Activated T-helper 1 cell treated with anti-CD3 and anti-CD28 coated beads, Interleukin-12 subunit alpha, Interleukin-12 subunit beta, Interleukin-2, Interleukin-4 antibody, amounts not matched to agents 30 ng/mL and 10 ng/mL and 1 ng/mL, durations not matched to agents 14 hours and 24 hours and 36 hours (primary cell): ENCODE measurements at places on chromosomes 2 and 18. TPM values are rescaled to one million over a fixed set of nuclear protein-coding genes. Genes with fewer than 3 reads are reported as not detected.
A peak's percentile ranks its signal among the peaks of the same experiment; 100 is the strongest.

DNA sequence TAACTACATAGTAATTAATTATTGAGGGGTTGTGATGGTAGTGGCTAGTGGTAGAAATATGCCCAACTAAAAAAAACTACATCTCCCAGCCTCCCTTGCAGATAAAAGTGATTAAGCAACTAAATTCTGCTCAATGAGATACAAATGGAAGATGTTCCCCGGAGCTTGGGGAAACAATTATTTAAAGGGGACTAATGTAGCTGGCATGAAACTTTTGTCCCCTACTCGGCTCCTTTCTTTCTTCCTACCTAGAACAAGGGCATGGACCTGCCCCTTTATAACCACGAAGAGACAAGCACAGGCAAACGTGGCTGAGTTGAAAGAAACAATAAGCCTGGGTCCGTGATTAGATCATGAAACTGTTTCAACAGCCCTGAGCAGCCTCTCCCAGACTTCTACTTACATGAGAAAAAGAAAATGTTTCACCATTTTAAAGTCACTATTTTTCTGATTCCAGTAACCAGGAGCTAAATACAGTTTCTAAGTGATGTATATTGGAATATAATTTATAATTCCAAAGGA lies 236.9 kb downstream of the SCG2 start:
- no peak for DNase-seq

DNA sequence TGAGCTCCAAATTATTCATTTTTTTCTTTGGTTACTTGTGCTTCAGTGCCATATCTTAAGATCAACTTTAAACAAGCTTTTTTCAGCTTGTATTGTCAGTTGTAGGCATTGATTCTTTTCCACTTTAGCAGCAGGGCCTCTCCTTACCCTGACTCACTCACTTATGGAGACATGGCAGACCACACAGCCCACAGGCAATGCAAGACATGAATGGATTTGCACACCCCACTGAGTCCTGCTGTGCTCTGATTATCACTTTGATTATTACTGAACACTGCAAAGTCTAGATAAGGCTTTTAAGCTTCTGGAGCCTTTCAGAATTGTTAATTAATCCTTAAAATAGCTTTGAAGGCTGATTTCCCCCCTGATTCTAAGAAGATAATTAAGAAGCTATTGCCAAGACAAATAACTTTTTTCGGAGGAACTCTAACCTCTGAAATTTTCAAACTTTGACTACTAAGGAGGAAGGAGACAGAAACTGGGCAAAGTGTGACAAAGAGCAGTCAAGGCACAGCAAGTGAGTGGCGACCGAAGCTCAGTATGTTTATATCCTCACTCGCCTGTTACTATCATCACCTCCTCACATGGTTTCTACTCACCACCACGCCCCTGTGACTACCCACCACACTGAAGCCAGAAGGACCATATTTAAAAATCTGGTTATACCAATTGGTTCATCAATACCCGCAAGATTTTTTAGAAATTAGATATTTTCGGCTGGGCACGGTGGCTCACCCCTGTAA lies 43.3 kb downstream of the CACNB4 start:
- no peak for DNase-seq

DNA sequence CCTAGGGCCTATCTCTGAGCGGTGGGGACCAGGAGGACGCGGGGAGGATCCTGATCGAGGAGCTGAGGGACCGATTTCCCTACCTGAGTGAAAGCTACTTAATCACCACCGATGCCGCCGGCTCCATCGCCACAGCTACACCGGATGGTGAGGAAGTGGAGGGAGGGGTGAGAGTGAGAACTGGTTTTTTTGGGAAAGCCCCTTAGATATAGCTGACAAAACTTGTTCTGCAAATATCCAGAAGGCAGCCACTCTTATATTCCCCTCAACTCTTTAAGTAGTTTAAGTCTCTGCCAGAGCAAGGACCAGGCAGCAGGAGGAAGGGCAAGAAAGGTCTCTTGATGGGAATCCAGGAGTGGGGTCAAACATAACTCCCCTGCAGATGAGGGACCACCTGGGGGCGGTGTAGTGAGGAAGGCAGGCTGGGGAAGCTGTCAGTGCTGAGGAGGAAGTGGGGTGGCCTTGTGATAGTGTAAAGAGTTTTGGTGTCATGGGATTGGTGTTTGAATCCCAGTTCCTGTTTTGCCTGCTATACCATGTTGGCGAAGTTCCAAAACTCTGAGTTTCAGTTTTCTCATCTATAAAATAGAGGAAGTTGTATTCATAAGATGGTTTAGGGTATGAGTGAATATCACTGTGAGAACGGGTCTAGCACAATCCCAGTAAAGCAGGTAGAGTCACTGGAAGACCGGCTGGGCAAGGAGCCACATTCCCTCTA lies 3.4 kb downstream of the NAGK start:
- DNase-seq, result peak; percentile 53

DNA sequence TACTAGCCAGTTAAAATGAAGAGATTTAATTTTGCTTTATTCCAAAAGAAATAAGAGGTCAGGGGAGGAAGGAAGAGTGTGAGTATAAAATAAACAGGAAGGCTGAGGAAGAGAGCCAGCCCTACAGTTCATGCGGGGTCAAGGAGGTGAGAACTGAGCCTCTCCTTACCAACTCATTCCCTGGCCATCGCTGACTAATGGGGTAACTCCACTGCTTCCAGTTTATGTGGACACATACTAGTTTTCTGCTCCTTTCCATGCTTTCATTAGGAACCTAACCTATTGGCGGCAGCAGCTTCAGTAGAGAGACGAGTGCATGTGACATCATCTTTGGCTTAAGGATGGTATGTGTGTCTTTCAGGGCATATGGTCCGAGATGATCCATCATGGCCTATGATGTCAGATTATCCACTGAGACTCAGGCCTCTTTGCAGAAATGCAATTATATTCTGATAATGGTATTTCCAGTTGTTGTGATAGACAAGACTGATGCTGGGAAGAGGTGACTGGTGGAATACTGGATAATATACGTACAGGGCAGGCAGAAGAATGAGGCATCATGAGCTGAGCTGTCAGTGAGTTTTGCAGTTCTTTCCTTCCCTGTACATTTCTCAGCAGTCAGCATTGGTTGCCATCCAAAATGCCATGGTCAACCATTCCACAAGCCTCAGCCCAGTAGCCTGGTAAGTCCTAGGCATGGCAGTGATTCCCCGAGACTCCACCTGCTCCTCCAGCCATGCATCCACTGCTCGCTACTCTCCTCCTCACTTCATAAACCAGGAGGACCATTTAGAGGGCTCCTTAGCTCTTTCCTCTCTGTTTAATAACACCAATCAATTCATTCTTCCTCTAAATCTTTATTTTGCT lies 184.6 kb upstream of the OSR1 start:
- DNase-seq, result no peak

- no peak for DNase-seq
Measured at GRCh38 chr2:98821629-98822135, 90.8 kb upstream of the MGAT4A start.

DNA sequence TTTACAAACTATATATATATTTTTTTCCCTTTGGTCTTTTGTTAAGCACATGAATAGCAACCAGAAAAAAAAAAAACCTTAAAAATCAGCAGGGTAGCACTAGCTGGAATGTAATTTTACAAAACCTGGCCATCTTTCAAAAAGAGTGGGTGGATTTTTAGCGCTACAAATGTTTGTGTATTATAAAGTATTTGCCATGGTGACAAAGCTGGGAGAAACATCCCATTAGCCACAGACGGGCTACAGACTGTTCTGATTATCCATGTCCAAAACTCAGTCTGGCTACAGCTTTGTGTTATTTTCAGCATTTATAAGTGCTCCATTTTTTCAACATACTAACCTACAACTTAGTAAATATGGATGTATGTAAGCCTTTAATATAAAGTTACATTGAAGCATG lies 249.5 kb upstream of the TANK start:
- DNase-seq, result no peak

DNA sequence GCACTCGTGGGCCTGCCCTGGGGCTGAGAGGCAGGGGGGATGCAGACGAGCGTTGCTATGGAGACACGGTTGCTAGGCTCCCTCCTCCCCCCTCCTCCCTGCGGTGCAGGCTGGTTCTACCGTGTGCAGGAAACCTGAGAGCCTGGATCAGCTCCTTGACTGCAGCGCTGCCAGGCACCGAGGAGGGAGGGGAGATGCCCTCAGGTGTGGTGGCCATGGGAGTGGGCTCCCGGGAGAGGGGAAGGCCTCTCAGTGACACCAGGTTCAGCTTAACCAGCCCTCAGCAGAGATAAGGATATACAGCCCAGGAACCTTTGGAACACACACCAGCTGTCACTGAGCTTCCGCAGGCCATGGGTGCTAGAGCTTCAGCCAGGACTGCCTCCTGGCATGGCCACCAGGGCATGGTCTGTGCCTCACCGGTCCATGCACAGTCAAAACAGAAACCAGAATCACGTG lies 124.4 kb upstream of the PXDN start:
- DNase-seq, result no peak

- no peak for DNase-seq
Measured at GRCh38 chr2:224958873-224959272, 83.4 kb downstream of the DOCK10 start.

- no peak for DNase-seq
Measured at GRCh38 chr2:433216-433615, 145.3 kb upstream of the ALKAL2 start.

DNA sequence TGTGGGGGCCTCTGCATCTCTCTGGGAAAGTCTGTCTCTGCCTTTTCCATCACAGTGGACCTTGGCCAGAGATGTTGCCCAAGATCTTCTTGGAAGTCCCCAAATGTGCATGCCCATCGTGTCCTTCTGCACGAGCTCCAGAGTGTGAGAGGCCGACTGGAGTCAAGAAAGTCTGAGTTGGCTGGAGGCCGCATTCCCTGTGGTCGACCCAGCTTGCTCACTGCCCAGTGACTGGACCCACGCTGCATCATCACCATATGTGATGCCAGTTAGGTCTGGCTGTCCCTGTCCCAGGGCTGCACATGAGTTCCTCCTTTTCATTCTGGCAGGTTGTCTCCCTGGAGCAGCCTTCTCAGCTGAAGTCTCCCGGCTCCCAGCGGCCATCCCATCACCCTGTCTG lies 93.8 kb downstream of the ARL4C start:
- DNase-seq, result no peak

- DNase-seq, result no peak
Measured at GRCh38 chr2:118994778-118995177, 52.8 kb downstream of the MARCO start.

DNA sequence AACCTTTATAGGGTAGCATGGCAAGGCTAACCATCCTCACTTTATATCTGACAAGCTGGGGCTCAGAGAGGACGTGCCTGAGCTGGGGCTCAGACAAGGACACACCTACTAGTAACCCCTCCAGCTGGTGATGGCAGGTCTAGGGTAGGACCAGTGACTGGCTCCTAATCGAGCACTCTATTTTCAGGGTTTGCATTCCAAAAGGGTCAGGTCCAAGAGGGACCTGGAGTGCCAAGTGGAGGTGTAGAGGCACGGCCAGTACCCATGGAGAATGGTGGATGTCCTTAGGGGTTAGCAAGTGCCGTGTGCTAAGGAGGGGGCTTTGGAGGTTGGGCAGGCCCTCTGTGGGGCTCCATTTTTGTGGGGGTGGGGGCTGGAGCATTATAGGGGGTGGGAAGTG lies 1.2 kb upstream of the DES start:
- DNase-seq, result no peak

DNA sequence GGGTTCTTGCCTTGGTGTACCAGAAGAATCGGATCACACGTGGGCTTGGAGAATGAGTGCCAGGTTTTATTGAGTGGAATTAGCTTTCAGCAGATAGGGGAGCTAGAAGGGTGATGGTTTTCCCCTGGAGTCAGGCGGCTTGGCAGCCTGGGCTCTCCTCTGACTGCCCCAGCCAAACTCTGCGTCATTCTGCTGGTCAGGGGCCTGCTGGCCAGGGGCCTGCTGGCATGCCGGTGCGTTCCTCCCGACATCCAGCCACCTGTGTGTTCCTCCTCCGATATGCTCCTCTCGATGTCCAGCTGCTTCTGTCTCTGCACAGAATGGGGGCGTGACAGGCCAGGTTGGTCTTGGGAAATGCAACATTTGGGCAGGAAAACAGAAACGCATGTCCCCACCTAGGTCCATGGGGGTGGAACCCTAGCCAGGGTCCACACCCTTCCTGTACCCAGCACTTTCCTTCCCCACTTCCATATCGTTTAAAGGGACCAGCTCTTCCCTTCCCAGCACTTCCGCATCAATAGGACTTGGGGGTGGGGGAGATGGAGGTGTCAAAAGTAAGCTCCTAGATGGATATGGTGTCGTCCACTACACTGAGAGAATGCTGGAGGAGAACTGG lies 85.3 kb downstream of the VWA3B start:
- DNase-seq, result no peak

The RAB31 gene
- total RNA-seq, result 0.13 and 0.78 TPM in 2 replicates

The LOXHD1 gene
- total RNA-seq, result not detected in 2 replicates

The B4GALT6 gene
- 1.8 and 3.0 TPM in 2 replicates for total RNA-seq

The FKBP1B gene
- 0.47 and 0.71 TPM in 2 replicates for total RNA-seq

The KCNF1 gene
- total RNA-seq, result not detected in 2 replicates

The TBR1 gene
- 0.05 TPM in 1 of 2 replicates, not detected in the other for total RNA-seq

The DSC2 gene
- not detected in 2 replicates for total RNA-seq
